ENCODE measurements at places on chromosomes 2 and 18. TPM values are rescaled to one million over a fixed set of nuclear protein-coding genes. Genes with fewer than 3 reads are reported as not detected.

DNA sequence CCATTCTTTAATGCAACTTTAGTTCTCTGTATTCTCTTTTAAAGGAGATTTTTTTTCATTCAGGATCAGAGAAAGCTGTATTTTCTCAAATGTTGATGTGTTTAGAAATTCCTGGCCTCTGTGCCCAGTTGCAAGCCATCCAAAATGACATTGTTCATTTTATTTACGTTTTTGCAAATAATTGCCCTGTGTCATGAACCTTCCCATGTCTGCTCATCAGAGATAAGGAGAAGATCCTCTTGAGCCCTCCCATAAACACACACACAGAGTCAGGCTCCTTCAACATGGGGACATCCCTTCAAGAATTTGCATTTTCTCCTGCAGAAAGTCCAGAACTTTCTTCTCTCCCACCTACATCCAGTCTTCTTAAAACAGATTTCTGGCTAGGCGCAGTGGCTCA lies 258.8 kb downstream of the GBX2 start:
- no peak for DNase-seq

DNA sequence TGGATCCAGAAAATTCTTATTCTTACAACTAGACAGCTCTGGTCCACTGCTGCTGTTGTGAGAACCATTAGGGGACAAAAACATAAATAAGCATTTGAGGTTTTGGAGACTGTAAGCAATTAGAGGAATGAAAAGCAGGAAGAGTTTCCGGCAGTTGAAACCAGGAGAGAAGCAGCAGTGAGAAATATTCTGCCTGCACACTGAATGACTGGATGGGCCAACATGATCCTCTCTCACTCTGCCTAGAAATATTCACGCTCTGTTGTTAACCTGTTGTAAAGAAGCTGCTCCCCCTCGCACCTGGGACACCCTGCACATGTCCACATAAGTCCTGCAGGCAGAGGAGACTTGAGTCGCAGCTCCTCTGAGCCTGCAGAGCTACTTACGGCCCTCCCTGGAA lies 60.4 kb upstream of the RNF152 start:
- no peak for DNase-seq

GRCh38 chr18:63321291-63321690 lies 1.7 kb upstream of the BCL2 start:
- DNase-seq = no peak

ICA1L gene
- 55.8 TPM for total RNA-seq

DNA sequence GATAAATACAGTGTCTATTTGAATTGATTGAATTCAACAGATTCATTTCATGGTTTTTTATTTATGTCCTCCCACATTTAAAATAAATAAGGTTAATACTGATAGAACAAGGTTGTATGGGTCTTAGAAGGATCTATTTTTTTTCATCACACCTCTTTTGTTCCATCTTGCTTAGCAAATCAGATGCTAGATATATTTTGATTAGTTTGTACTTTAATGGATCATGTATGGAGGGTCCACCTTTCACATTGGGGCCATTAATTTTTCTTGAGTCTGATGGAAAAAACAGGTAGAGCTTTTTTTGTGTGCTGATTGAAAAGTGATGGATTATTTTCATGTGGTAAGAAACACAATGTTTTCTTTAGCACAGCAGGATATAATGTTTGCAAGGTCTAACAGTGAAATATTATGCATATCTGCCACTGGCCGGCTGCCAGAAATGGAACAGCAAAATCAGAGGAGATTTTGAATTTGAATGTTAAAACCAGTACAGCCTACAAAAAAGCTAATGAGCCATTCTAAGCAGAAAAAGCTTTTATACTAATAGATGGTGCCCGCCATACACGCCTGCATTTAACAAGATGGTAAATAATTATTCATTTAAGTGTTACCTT lies 188.1 kb upstream of the ETAA1 start:
- no peak for DNase-seq

DNA sequence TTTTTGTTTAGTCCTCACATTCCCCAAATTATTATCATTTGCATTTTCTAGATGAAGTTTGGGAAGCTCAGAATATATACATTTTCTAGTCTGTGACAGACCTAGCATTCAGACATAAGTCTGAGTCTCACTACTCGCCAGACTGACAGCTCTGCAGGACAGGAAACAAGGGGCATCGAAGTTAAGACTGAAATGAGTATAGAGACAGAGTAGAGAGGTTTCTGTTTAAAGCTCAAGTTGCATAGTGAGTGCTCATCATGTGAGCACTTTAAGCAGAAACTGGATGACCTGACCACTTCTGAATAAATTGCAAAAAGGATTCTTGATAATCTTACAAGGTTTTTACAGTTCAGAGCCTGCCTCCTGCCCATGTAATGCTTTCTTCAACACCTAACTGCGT lies 1.1 kb downstream of the HADHB start:
- no peak for DNase-seq

DNA sequence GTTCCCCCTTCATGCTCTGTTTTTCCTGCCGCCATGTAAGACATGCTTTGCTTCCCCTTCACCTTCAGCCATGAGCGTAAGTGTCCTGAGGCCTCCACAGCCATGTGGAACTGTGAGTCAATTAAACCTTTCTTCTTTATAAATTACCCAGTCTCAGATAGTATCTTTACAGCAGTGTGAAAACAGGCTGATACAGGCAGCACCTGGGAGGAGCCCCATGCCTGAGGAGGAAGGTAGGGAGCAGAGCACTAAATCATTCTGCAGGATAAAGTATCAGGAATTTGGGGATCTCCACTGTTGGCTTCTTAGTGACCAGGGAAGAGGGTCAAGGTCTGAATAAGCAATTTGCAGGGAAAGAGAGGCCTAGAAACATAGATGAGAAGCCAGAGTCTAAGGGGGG lies 78.0 kb downstream of the KCNF1 start:
- no peak for DNase-seq

DNA sequence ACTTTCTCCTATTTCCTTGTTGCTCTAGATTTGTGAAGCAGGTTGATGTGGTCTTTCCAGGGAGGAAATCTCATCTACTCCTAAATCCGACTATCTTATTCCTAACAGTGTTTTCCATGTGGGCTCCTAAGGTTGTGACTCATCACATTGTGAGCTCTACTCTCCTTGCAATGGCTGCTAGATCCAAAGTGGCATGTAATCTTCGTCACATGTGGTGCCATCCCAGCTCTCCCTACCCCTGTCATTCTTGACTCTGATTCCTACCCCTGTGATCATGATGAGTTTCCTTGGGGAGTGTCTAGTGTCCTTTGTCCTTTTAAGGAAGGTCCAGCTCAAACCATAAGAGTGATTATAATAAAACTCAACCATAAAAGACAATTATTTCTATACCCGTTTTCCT lies 47.3 kb upstream of the GULP1 start:
- DNase-seq = no peak

DNA sequence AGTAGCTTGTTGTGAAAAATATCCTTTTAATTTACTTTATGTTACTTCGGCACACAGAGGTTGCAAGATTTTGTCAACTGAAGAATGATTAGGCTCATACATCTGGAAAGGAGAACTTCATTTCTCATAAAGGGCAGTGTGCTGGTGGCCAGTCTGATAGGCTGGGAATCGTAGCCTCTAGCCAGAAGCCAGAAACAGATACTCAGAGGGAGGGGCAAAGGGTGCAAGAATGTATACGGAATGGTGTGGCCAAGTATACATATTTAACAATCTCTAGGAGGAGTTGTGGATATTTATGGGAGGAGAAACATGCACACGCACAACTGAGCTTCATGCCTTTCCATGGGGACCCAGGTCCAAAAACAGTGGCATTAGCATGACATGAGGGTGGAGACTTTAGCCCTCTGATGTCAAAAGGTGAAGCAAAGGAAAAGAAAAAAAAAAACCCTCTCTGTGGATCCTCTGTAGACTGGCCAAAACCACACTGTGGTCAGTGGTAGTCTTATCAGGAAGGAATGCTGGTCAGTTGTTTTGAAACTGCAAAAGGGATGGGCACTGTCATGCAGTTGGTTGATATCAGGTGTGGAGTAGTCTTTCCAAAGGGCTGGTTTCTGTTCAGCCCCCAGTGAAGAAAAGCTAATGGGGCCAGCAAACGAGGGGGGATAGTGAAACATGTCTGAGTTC lies 34.9 kb upstream of the APCDD1 start:
- DNase-seq = no peak

GRCh38 chr18:46518438-46518837 lies 138.6 kb downstream of the LOXHD1 start:
- no peak for DNase-seq

DNA sequence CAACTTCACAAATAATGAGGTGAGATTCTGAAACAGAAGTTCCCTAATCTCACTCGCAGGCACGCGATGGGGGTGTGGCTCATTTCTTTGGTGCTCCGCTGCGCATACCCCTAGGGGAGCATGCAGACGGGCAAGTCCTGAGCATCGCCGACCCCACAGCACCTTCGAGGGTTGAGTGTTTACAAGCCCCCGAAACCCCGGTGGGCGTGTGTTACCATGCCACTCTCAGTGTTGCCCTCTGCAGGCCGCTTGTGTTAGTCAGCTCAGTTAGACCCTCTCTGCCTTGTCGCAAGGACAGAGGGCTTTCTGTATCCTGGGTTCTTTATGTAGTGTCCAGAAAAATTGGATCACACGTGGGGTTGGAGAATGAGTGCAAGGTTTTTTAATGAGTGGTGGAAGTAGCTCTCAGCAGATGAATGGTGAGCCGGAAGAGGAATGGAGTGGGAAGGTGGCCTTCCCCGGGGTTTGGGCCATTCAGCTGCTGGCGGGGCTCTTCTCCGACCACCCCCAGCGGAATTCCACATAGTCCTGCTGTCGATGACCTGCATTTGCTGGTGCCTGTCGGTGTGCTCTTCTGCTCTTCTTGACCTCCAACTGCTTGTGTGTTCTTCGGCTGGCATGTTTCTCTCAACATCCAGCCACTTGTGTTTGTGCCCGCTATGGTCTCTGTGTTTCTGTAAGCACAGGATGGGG lies 191.3 kb downstream of the RPRM start:
- no peak for DNase-seq

GRCh38 chr2:26723991-26724750 lies 31.6 kb downstream of the KCNK3 start:
- no peak for DNase-seq

DNA sequence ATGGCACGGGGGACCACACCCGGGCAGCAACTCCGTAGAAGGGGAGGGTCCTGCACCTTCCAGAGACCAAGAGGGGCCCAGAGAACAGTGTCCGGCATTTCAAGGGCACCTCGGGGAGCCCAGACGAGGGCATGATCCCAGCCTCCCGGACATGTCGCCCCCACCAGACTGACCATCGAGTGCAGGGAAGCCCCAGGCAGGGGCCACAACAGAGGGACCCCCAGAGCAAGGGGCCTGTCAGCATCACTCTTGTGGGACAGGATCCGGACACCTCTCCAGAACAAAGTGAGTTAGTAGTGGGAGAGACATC lies 50.4 kb upstream of the CTDP1 start:
- DNase-seq = no peak

- DNase-seq = no peak
These were observed 12.2 kb downstream of the ICOS start for GRCh38 chr2:203948733-203949132.

- no peak for DNase-seq
These were observed 11.5 kb downstream of the MSGN1 start for GRCh38 chr2:17827785-17828184.

NDC80 gene
- total RNA-seq = 14.9 TPM

DNA sequence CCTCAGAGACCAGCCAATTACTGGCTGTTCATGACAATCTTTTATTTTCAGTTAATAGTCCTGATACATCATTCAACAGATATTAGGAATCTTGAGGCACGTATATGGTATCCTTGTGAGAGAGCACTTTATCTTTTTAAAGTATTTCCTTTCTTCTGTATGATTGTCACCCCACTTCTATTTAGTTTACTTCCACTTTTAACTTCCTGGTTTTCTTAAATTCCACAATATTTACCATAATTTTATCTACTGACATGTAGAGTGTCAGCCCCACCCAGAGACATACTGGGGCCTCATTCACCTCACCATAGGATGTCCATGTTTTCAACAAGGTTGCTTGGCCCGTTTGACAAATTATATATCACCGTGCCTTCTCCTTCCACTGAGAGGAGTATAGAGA lies 182.9 kb upstream of the ID2 start:
- no peak for DNase-seq

DNA sequence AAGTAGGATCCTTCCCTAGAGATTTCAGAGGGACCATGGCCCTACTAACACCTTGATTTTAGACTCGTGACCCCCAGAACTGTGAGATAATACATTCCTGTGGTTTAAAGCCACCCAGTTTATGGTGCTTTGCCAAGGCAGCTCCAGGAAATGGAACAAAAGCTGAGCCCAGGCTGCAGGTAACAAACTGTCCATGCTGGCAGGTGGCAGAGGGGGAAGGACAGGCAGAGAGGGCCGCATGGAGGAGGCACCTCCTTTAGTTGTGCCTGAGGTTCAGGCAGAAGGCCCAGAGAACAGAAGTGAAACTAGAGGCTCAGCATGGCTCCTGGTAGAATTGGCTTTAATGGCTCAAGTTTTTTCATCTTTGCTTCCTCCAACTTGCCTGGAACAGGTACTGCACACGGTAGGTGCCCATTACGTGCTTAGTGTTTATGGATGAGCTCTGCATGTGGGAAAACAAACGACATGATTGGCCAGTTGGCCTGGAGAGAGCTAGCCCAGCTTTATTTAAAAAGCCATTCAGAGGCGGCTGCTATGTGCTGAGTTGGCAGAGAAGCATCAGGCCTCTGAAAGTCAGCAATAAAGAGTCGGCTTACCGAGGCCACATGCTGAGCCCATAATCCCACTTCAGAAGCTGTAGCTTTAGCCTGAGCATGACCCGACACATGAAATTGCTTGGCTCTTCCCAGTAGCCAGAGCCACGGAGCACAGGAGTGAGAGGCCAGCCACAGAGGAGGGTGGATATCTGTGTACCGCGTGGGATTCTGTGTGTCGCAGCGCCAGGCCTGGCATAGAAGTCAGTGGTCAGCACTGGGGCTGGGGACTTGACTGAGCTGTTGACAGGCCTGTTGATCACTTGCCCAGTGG lies 36.5 kb downstream of the HS1BP3 start:
- DNase-seq = no peak

DNA sequence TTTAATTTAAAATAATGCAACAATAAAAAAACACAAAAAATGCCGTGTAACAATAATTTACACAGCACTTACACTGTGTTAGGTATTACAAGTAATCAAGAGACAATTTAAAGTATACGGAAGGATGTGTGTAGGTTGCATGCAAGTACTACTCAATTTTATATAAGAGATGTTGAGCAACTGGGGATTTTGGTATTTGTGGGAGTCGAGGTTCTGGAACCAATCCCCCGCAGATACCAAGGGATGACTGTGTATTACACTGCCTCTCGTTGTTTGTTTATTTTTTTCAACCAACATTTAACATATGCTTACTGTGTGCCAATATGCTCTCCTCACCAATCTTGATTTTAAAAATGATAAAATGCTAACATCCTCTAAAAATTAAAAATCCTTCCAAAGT lies 24.8 kb downstream of the MAP3K2 start:
- no peak for DNase-seq

DNA sequence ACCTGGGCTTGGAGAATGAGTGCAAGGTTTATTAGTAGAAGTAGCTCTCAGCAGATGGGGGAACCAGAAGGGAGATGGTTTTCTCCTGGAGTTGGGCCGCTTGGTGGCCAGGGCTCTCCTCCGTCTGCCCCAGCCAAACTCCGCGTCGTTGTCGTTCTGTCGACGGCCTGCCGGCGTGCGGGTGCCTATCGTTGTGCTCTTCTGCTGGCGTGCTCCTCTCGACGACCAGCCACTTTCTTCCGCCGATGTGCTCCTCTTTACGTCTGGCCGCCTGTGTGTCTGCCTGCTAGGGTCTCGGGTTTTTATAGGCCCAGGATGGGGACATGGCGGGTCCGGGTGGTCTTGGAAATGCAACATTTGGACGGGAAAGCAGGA lies 119.1 kb downstream of the BMPR2 start:
- DNase-seq = no peak

GRCh38 chr2:68250652-68251186 lies 1.6 kb downstream of the PPP3R1 start:
- DNase-seq = no peak

AGAP1 gene
- total RNA-seq = 42.6 TPM

CNRIP1 gene
- total RNA-seq = 36.6 TPM

SLC5A7 gene
- total RNA-seq = 3.7 TPM

All from spinal cord (tissue), 10 donors.